ENCODE measurements at places on chromosomes 5 and 9.
A peak's percentile ranks its signal among the peaks of the same experiment; 100 is the strongest.

- no peaks in the 10 kb centered on the region for H3K36me3 ChIP-seq
- no peak overlapping the region for H3K4me3 ChIP-seq
- no peaks in the 10 kb centered on the region for H3K27me3 ChIP-seq
- no peak overlapping the region for H3K27ac ChIP-seq
These were observed 29.9 kb downstream of the FCHO2 start for GRCh38 chr5:72985719-72986118.

DNA sequence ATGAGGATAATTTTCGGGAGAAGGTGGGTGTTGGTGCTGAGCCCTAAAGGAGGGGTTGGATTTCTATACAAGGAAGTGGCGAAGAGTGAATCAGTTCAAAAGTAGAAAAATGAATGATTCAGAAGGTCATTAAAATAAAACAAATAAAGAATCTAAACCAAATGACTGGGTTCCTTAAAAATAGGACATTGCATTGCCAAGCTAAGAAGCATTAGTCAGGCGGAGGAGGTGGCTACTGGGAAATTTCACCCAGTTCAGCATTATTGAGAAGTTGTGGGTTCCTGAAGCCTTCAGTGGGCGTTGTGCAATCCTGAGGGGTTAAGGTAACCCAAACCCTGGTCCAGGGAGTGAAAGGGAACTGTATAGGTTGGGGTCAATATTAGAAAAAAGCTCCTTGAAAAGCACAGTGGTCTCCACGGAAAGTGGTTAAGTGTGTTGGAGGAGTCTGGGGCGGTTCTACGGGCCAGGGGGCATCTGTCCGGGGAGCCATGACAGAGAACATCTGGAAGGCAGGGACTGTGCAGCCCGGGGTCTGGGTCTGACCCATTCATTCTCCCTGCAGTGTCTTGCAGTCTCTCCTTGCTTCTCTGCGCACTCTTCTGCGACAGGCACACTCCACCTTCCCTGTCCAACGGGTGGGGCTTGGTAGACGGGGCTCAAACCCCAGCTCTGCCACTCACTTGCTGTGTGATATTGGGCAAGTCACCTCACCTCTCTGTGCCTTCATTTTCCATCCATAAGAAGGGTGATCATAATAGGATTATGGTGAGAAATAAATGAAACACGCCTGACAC is 27.6 kb upstream of the DUSP1 start:
- H3K27me3 ChIP-seq, result no peaks in the 10 kb centered on the region
- no peak overlapping the region for H3K4me3 ChIP-seq
- no peak for DNase-seq

GRCh38 chr5:138000102-138000723 is 32.7 kb downstream of the FAM13B start:
- H3K4me1 ChIP-seq, result peaks cover 11% of the 10 kb centered on the region
- H3K4me3 ChIP-seq, result no peak overlapping the region
- no peak overlapping the region for H3K27ac ChIP-seq
- H3K36me3 ChIP-seq, result no peaks in the 10 kb centered on the region

DNA sequence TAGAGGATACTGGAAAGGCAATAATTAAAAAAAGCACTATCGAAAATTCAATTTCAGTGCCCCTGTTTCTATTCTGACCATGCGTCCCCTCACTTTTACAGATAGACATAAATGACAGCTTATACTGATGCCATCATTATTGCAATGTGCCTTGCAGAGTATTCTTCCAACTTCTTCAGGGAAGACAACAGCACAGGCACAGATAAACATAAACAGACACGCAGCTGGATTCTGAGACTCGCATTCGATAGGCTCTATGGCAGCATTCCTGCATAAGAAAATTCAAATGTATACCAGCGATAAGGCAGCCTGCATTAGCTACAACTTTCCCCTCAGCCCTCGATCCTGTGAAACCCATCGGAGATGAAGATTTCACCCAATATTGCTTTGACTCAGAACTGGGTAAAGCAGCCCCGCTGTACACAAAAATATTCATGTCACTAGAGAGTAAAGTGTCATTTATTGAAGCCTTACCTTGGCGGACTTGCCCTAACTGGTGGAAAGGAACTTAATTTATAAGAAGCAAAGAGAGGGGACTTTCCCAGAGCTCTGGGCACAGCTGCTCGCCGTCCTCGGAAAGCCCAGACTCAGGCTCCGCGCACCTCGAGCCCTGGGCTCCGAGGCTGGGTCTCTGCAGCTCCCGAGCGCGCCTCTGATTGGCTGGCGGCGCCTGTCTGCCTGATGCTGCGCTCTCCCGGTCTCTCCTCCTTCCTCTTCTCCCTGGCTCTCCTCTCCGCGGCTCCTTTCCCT is at the start of gene CDH18:
TSS of gene CDH18 (minus strand) at position 589 of the 750 bp plus-strand sequence. CDS start 149,214 bp downstream, outside the sequence.
- no peaks in the 10 kb centered on the region for H3K36me3 ChIP-seq
- no peaks in the 10 kb centered on the region for H3K27me3 ChIP-seq
- no peak for DNase-seq
- H3K4me3 ChIP-seq, result peak within 1 kb of the TSS; percentile 9
- no peaks in the 10 kb centered on the region for H3K4me1 ChIP-seq

DNA sequence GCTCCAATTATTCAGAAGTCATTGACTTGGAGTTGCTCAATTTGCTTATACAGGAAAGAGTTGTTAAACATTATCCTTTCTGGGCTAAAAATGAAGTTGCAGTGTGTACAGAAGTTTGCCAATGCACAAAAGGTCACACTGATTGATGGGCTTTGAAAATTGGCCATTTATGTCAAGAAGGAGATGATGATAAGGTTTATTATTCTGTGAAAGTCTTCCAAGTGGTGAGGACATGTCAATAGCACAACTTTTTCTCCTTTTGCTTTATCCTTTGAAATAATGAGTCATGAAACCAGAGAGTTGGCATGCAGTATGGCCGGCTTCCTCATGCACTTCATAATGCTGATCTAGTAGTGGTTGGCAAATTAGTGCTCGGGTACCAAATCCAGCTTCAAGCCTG is 848.5 kb upstream of the WWC1 start:
- no peak overlapping the region for H3K27ac ChIP-seq
- H3K36me3 ChIP-seq, result no peaks in the 10 kb centered on the region
- H3K27me3 ChIP-seq, result no peaks in the 10 kb centered on the region
- no peak overlapping the region for H3K4me3 ChIP-seq
- DNase-seq, result no peak

- H3K4me3 ChIP-seq, result no peak overlapping the region
- no peak overlapping the region for H3K27ac ChIP-seq
- no peak for DNase-seq
- no peaks in the 10 kb centered on the region for H3K4me1 ChIP-seq
These were observed 6.9 kb downstream of the MEGF10 start for GRCh38 chr5:127297348-127298035.

All from gastrocnemius medialis (tissue), 4 donors.